ENCODE measurements at places on chromosomes 2 and 18.

DNA sequence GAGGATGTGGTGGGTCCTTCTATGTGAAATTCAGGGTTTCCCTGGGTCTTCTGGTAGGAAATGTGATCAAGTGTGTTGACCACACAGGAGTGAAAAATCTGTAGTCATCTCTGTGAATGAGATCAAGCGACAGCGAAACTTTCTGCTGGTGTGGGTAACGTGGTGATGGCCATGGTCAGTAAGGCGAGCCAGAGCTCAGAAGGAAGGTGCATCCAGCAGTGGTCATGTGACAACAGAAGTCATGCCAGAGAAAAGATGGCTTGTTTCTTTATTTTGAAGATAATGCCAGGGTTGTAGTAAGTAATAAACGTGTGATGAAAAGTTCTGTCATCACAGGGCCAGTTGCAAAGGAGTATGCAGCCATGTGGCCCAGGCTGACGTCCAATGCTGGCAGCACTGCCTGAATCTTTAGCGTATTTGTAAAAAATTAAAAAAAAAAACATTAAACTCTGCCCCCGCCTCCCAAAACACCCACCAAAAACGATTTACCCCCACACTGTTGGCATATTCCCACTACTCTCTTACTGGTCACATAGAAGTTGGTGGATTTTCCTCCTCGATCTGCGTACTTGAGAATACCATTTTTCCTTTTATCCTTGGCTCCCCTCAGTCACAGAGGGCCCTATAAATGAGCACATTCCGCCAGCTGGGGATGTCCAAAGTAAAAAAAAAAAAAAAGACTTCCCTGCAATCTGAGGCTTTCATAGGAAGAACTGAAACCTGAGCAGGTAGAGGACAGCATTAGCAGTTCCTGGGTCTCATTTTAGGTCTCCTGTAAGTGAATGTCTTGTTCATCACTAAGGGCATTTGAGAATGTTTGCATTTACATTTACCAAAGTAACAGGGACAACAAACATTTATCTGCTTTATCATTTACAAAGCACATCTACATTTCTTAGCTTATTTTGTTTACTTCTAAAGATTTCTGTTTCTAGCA, 70.6 kb downstream of the SLC4A3 start:
- DNase-seq, result no peak

DNA sequence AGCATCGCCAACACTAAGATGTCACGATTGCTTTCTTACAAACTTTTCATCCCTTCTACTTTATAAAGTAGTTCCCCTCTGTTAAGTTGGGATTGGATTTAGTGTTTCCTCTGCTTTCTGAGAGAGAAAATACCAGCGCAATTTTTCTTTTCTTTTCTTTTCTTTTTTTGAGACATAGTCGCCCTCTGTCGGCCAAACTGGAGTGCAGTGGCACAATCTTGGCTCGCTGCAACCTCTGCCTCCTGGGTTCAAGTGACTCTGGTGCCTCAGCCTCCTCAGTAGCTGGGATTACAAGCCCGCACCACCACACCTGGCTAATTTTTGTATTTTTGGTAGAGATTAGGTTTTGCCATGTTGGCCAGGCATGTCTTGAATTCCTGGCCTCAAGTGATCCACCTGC, 9.0 kb downstream of the RELCH start:
- no peak for DNase-seq

- no peak for DNase-seq
Observed at GRCh38 chr2:108916122-108916795, 72.8 kb downstream of the EDAR start.

DNA sequence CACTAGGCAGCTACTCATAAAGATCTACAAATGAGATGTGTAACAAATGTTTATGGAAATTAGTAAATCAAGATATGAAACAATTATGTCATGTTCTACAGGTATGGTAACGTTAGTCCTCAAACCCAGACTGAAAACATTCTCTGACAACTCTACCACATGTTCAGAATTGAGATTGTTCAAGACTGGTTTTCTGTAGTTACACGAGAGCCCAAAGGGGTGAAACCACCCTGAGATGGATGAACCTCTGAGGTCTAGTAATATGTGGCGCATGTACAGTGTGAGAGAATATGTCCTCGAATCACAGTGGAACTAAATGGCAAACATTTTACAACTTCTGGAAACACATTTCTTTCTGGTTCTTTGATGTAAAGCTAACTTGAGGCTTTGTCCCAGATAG, 614.3 kb downstream of the ZEB2 start:
- no peak for DNase-seq

DNA sequence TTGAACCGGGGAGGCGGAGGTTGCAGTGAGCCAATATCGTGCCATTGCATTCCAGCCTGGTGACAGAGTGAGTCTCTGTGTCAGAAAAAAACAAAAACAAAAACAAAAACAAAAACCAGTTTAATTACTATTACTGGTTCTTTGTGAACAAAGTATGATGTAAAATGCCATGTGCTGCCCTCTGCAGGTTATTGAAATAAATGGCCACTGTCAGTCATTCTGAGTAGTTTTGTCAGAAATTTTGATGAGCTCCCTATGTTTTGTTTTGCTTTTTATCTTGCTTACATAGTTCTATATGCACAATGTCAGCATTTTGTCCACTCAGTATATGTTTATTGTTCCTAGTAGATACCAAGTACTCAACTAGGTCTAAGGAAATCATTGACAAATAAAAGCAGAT, 423.6 kb upstream of the CHST9 start:
- DNase-seq, result peak; percentile 27

GRCh38 chr18:27661320-27662018, 476.4 kb upstream of the CHST9 start:
- DNase-seq, result no peak

DNA sequence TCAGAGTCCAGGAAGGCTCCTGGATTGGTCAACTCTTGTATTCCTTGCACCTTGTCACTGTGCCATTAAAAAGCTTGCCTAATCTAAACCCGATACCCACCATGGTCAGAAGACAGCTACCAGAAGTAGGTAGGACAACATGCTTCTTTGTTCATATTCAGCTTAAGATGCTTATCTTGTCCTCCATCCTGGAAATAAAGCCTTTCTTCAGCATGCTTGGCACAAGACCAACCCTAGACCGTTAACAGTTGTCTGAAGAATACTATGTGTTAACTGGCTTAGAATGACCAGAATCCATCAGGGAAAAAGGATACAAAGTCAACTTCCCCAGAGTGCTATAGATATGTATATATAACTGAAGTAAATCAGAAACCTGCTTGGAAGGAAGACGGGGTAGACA, 193.9 kb downstream of the ZRANB3 start:
- DNase-seq, result no peak

- DNase-seq, result no peak
Observed at GRCh38 chr18:10252952-10253705, 201.3 kb upstream of the APCDD1 start.

DNA sequence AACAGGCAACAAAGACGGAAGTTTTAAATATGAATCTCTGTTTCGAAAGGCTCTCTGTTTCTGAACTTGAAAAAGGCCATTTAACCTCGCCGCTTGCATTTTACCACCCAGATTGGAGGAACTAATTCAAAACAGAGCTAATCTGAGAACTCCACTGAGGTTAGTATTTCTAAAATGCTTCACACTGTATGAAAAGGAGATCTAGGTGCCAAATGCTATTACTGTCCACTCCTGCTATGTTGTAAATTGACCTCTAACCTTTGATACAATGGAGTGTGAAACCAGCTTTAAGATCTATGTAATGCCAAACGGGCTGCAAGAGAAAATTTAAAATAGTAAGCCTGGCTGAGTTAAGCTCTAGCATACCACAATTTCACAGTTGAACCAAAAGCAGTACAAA, 364.5 kb downstream of the IRS1 start:
- no peak for DNase-seq

- DNase-seq, result no peak
Observed at GRCh38 chr2:212136216-212136795, 402.3 kb downstream of the ERBB4 start.

- no peak for DNase-seq
Observed at GRCh38 chr2:132479155-132479554, 62.5 kb downstream of the GPR39 start.
